ENCODE measurements at places on chromosomes 11 and 22.
A peak's percentile ranks its signal among the peaks of the same experiment; 100 is the strongest.

DNA sequence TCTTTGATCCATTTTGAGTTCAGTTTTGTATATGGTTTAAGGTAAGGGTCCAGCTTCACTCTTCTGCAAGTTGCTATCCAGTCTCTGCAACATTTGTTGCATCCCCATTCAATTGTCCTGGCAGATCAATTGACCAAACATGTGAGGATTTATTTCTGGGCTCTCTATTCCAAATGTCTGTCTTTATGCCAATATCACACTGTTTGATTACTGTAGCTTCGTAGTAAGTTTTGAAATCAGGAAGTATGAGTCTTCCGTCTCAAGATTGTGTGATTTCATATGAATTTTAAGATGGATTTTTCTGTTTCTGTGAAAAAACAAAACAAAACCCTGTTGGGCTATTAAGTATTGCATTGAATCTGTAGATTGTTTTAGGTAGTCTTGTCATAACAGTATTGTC, 17.0 kb downstream of the APLP2 start:
- no peak for DNase-seq

GRCh38 chr11:108364159-108364558, 103.2 kb downstream of the C11orf65 start:
- no peak for DNase-seq

DNA sequence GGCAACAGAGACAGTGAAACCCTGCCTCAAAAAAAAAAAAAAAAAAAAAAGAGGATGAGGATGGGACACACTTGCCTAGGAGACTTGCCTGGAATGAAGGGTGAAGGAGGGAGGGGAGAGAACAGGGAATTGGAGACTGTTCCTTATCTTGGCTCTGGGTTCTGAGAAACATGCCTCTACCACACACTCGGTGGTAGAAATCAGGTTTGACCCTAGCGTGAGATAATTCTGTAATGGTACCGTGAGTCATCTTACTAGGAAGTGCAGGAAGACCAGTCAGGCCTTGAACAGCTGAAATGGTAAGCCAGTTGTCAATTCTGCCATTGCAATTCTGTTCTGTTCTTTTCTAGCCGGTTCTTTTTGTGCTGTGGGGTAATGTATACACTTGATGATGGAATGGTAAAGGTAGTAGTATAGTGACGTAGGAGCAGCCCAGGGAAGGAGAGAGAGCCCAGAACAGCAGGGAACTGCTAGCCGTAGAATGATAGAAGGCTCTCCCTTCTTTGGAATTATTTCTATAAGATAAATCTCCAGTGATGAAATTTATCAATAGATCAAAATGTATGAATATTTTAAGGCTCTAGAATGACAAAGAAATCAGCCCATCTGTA, 3.9 kb upstream of the AMBRA1 start:
- DNase-seq, result no peak

DNA sequence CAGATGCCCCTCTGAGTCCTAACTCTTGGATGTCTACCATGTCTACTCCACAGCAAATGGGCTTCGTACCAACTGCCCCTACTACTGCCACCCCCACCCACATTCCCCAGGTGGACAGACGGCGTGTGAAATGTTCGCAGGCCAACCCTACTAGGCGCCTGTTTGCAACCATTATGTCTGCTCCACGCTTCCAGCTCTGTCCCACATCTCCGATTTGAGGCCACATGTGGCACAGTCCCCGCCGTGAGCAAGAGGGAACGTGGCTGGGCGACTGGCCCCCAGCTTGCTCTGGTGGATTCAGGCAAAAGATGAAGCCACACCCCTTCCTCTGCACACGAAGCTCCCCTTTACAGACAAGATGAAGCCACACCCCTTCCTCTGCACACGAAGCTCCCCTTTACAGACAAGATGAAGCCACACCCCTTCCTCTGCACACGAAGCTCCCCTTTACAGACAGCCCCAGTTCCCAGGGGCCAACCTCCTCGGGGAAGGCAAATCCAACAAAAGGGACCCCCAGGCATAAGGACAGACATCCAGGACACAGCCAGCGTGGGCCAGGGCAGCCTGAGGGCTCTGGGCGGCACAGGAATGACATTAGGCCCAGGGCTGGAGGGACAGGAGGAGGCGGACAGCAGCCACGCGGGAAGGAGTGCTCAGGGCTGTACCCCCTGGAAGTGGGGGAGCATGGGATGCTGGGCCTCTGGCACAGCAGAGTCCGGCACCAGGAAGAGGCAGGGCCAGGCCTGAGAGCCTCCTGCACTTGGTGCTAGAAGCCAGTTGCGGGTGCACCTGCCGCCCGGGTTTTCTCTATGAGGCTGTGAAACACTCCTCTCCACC, 106.2 kb downstream of the SHANK2 start:
- no peak for DNase-seq

DNA sequence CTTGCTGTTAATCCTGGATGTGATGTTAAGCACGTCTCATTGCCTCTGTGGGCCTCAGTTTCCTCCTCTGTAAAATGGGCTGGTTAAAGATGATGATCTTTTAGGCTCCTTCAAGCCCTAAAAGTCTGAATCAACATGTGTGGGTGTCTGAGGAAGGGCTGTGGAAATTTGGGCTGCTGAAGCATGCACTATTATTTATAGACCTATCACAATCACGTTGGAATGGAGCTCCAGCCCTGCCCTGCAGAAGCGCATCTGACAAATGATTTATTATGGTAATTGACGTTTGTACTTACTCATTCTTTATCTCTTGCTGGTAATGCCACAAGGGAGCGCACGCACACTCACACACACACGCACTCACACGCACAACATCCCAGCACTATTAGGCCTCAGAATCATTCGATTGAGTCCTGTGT, 20.4 kb downstream of the P2RX3 start:
- DNase-seq, result no peak

GRCh38 chr22:23752090-23752691, 1.3 kb upstream of the ZNF70 start:
- no peak for DNase-seq

- no peak for DNase-seq
These were observed 47.8 kb downstream of the CD6 start for GRCh38 chr11:61019037-61019831.

GRCh38 chr22:22692707-22693530, 48.5 kb downstream of the GGTLC2 start:
- DNase-seq, result peak; percentile 14

- DNase-seq, result no peak
These were observed 42.8 kb downstream of the PACS1 start for GRCh38 chr11:66112601-66113499.

DNA sequence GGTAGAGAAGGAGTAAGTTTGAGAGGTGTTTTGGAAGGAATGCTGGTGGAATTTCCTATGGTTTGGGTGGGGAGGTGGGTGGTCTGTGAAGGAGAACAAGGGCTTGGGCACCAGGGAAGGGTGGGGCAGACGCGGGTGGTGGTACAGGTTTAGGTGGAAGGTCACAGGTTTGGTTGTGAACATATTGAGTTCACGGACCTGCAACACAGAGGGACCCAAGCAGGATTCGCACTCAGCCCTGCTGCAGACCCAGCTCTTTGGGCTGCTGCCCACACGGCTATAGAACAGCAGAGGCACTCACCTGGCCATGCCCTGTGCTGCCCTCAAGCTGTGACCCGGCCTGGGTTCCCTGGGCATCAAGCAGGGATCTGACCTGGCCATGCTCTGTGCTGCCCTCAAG, 33.5 kb upstream of the EMID1 start:
- no peak for DNase-seq

- no peak for DNase-seq
These were observed 103.2 kb downstream of the SPON1 start for GRCh38 chr11:14065681-14066080.

GRCh38 chr11:82832983-82833382, 67.2 kb downstream of the PRCP start:
- no peak for DNase-seq

GRCh38 chr11:110860461-110860860, 148.2 kb upstream of the ARHGAP20 start:
- no peak for DNase-seq

GRCh38 chr11:95697614-95698408, 91.8 kb downstream of the FAM76B start:
- DNase-seq, result no peak

- DNase-seq, result no peak
These were observed 28.4 kb upstream of the HMOX1 start for GRCh38 chr22:35352214-35353111.

GRCh38 chr11:73003088-73003487, 139.0 kb downstream of the FCHSD2 start:
- DNase-seq, result no peak

GRCh38 chr11:101180481-101180880, 50.9 kb upstream of the PGR start:
- DNase-seq, result no peak

GRCh38 chr22:23915290-23915689, 21.1 kb downstream of the MIF start:
- DNase-seq, result no peak

DNA sequence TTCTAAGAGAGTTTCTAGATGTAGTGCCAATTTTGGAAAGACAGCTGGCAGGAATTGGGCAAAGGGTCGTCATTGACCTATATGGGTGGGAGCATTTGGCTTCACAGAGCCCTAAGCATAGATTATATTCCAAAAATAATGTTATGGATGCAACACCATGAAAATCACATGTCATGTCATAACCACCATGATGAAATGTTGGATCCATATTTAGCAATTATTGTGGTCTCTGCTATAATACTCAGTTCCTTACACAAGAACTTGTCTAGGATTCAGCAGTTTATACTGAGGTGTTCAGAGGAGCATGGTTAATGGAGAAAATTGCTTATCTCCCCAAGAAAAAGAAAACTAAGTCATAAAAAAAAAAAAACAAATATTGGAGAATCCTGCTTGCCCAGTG, 31.6 kb downstream of the NTM start:
- DNase-seq, result no peak

GRCh38 chr11:6229911-6230310, 4.5 kb downstream of the FHIP1B start:
- no peak for DNase-seq

- DNase-seq, result no peak
These were observed 15.1 kb upstream of the PAMR1 start for GRCh38 chr11:35540526-35540925.

GRCh38 chr11:95835351-95835750, 45.1 kb downstream of the CEP57 start:
- DNase-seq, result no peak

DNA sequence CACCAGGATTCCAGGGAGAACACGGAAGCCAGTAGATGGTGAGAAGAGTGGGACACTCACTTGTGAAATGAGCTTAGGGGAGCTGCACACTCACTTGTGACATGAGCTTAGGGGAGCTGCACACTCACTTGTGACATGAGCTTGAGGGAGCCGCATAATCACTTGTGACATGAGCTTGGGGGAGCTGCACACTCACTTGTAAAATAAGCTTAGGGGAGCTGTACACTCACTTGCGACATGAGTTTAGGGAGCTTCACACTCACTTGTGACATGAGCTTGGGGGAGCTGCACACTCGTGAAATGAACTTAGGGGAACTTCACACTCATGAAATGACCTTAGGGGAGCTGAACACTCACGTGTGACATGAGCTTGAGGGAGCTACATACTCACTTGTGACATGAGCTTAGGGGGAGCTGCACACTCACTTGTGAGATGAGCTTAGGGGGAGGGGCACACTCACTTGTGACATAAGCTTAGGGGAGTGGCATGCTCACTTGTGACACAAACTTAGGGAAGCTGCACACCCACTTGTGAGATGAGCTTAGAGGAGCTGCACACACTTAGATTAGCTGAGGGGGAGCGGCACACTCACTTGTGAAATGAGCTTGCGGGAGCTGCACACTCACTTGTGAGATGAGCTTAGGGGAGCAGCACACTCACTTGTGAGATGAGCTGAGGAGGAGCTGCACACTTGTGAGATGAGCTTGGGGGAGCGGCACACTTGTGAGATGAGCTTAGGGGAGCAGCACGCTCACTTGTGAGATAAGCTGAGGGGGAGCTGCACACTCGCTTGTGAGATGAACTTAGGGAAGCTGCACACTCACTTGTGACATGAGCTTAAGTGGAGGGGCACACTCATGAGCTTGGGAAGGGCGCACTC, 59.0 kb downstream of the NCAPD3 start:
- no peak for DNase-seq

DNA sequence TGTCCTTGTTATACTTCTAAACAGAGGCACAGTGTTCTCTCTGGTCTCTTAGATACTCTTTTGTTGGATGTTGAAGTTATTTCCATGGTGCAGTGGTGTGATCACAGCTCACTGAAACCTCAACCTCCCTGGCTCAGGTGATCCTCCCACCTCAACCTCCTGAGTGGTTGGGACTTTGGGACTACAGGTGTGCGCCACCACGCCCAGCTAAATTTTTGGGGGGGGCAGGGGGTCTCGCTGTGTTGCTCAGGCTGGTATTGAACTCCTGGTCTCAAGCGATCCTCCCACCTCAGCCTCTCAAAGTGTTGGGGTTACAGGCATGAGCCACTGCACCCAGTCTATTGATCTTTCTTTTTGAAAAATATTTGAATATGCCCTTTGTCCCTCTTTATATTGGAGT, 14.9 kb downstream of the ZNF74 start:
- DNase-seq, result no peak

DNA sequence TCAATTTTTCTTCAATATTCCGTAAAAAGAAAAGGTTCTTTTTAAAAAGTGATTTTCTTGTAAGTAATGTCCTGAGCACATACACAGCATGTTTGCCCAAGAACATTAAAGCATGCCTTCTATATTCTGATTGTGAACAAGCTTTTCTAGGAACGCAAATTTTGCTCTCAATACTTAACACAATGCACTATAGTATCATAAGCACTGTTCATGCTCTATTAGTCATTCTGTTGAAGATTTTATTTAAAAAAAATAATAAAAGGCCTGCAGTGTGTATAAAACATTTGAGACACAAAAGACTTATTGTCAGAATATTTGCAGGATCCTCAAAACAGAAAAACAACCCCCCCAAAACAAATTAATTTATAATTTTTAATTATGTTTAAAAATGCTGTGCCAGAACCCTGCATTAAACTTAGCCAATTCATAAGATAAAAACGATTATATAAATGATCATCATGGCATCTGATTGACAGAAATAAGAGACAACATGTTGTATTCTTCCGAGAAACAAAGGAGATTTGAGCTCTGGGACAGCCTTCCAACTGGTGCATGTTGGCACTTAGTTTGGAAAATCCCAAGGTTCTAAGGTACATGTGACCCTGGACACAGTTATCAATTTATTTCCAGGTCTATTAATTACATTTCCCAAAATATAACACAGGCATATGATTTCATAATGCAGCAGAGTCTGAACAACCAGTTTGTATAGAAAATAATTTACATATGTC, 13.1 kb downstream of the MTMR2 start:
- DNase-seq, result no peak

- DNase-seq, result no peak
These were observed 47.7 kb upstream of the CSNK2A3 start for GRCh38 chr11:11400635-11401232.

GRCh38 chr11:105399511-105399910, 210.4 kb upstream of the GRIA4 start:
- DNase-seq, result no peak

- no peak for DNase-seq
These were observed 29.3 kb upstream of the APLP2 start for GRCh38 chr11:130040281-130040940.

GRCh38 chr11:65918211-65919140, at the start of gene C11orf68:
Gene C11orf68 (minus strand): TSS chr11:65919062. CDS start chr11:65919031, 31 bp downstream.
- no peak for DNase-seq

Data from stimulated activated CD8-positive, alpha-beta memory T cell treated with anti-CD3 and anti-CD28 coated beads, Interleukin-7, amount 100 ng/mL, for 1 hour (primary cell).